ENCODE measurements at places on chromosomes 3 and 15.

- DNase-seq: no peak
Observed at GRCh38 chr3:194596906-194597305, 36.3 kb downstream of the TMEM44 start.

DNA sequence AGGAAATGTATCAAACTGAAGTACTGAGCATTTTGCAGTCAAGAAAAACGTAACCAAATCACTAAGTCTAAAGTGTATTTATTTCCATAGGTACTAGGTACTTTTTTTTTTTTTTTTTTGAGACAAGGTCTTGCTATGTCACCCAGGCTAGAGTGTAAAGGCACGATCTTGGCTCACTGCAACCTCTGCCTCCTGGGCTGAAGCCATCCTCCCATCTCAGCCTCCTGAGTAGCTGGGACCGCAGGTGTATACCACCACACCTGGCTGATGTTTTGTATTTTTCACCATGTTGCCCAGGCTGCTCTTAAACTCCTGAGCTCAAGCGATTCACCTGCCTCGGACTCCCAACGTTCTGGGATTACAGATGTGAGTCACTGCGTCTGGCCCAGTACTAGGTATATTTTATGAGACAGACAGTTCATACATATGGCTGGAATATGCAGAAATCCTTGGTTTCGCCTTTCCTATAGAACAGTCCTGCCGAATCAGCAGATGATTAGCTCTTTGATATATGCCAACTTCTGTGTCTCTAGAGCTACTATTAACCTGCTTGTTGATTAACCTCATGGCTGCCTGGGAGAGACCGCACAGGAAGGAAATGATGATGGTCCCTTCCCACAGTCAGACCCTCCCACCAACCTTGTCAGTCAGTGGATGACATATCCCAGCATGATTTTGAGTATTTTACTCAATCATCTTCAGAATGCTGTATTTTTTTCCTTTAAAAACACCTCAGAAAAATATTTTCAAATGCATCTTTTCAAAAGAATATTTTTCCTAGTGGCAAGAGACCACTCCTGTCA, 32.3 kb downstream of the TMOD3 start:
- DNase-seq: no peak

DNA sequence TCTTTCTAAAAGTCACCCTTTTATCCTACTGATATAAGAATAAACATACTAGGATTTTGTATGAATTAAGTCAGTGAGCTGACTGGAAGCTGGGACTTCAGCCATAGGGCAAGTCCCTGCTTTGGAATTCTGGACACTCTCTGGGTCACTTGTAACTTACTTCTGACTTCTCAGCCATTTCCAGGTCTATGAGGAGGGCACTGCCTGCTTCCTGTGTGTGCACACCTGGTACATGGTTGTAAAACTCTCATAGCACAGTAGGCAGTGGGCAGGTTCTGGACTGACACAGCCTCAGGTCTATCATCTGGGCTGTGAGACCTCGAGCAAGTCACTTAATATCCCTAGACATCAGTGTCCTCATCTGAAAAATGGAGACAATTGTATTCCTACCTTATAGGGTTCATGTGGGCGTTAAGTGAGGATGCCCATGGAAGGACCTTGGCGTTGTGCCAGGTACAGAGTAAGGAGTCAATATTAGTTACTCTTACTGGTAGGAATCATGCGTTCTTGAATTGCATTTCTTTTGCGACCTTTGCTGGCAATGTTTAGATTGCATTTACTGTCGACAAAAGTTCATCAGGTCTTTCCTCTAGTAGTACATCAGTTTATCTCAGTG, 27.5 kb upstream of the TGM5 start:
- DNase-seq: no peak

DNA sequence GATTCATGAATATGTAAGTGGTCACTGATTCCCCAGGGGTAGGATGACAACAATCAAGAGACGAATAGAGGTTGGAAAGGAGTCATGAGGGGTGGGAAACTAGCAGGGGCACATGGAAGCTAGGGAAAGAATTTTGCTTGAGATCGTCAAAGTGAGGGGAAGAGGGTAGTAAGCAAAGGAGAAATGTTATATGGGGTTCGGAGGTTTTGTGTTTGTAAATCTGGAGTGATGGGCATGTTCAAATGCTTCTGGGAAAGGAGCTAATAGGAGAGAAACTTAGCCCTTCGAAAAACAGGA, 7.9 kb downstream of the RPL14 start:
- DNase-seq: no peak

- no peak for DNase-seq
Observed at GRCh38 chr15:39404767-39405181, 176.1 kb upstream of the THBS1 start.

DNA sequence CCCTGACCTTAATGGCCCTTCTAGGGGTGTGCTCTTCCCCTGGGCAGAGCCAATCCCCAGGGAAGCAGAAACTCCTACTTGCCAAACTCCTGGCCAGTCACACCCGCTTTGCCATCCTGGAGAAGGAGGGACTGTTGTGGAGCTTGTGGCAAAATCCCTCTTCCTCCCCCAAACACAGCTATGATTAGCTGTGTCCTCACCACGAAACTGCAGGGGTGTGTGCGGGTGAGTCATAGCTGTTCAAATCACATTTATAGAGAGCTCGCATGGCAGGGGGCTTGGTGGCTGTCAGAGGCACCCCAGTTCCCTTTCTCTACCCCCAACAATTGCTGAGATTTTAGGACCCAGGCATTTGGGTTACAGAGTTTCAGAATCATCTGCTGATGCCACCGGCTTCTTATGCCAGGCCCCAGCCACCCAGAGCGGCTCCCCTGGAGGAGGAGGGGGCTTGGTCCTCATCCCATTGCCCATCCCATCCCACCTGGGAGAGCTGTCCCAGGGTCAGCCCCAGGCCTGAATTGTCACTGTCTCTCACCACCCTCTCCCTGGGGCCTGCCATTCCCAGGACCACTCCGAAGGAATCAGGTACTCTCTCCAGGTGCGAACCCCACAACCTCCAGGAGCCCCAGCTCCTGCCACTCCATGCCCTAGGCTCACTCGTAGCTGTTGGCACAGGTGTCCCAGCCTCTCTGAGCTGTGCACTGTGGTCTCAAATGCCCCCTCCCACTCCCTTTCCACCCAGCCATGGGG, 28.8 kb upstream of the MAGEF1 start:
- no peak for DNase-seq

DNA sequence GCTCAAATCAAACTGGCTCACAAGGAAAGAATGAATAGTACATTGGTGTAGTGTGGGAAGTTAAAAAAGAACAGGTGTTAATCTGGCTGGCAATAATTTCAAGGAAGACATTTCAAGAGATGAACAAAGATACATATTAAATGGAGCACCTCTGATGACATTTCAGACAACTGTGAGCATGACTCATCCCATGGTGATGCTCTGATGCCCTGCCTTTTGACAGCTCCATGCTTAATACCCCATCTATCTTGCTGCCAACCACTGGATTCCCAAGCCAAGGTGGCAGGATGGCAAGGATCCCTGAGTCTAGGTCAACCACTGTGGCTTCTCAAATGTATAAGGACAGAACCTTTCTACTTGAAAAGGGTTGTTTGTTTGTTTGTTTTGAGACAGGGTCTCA, 29.3 kb downstream of the LRRC2 start:
- DNase-seq: no peak

DNA sequence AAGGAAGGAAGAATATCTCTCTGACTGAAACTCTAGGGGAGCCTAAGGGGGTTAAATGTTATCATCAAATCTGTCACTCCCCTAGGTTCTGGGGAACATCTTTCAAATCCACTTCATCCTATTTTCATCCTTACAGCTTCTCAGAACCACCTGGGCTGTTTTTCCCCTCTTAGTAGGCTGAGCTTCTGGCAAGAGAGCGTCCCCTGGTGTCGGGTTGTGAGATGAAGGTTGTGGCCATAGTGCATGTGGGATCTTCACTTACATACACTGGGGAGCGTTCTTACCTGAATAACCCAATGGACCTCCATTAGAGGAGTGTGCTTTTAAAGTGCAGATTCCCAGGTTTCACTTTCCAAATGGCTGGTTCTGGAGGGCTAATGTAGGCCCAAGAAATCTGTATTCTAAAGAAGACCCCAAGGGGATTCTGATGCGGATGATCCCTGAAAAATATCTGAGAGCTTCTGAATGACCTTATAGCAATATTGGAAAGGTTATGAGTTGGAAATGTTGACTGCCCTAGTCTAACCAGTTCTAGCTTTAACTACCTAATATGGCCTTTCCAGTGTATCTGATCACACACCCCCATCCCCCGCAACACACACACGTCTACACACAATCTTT, 663.7 kb downstream of the AGBL1 start:
- DNase-seq: peak; percentile 14

DNA sequence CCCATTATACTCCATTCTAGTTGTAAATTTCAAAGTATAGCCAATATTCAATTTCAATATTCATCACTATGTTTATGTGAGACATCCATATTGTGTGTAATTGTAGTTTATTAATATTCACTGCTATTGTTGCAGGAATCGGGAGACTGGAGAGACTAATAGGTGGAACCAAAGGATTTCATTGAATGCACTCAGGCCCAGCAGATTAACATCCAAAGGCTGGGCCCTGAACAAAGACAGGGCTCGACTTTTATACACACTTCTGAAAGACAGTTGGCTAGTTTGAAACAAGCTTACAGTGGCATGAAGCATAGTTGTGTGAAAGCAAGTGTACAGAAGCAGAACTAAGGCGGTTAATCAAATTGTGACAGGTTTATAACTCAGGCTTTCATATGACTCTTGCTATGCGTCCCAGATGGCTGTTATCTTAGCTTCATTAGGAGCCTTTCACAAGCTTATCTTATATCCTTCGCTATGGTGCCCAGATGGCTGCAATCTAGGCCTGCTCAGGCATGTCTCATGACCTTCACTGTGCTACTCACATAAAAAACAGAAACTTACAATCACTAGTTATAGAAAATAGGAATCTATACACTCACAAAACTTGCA, 1038.8 kb upstream of the EPHA6 start:
- DNase-seq: no peak

DNA sequence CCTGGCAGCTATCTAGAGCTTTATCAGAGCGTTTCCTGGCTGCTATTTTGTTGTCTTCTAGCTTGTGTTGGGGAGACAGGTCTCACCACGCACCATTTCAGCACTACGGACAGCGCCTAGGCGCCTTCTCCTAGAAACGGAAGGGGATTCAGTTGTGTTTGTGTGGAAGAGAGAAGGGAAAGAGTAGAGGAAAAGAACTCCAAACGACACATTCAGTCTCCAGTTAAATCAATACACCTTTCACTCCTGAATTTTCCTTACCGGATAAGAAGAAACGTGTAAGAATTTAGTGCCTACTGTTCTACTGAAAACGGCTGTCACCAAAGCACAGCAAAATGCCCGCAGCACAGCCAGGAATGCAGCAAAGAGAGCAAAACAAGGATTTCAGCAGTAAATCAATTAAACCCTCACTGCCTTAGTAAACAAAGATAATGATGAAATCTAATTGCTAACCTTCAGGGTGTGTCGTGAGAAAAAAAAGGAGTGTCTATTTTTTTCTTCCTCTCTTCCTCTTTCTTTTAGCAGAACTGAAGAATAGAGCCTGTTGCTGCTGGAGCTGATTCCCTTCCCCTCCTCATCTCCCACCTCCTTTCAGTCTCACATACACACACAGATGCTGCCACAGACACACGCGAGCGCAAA, 412 bp upstream of the CTXN2 start:
- DNase-seq: peak; percentile 95

DNA sequence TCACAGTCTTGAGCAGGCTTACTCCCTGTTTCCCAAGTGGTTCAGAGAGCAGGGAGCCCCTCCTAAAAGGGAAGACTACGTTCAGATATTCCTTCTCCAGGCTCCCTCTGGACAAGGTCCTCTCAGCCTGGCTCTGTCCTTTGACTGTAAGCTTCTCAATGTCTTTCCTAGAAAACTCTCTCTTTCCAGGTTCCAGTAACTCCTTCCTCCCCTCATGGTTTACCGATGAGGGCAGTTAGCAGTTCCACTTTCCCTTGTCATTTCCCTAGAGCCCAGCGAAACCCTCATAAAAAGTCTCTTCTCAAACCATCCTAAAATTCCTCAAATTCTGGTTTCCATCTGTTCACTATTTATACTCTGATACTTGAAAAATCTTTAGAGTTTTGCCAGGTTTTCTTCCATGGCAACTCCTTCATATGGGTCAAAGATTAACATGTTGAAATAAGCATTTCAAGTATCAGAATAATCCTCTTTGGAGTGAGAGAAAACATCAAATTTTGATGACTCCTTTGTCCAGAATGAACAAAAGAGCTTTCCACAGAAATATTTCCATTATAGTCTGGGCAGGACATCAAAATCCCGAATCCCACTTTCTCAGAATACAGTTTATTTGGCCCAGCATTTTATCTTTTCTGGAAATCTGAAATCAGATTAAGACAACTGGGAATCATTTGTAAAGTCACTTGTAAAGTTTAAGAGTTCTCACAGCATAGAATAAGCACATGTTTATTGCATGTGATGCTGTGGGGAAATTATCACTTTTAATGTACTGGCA, 599.4 kb downstream of the UNC13C start:
- no peak for DNase-seq

- DNase-seq: no peak
Observed at GRCh38 chr3:36411587-36411986, 31.3 kb downstream of the STAC start.

DNA sequence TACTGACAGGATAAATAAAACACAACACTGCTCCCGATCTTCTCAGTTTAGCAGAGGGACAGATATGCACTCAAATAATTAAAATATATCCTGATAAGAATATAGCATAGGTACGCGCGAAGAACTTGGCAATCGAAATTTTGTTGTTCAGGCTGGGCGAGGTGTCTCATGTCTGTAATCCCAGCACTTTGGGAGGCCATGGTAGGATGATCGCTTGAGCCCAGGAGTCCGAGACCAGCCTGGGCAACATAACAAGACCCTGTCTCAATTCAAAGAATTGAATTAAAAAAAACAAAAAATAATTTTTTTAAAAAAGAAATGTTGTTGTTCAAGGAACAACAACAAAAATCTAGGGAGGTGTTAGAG, 7.6 kb downstream of the B2M start:
- no peak for DNase-seq
